ENCODE measurements at places on chromosomes 2 and 18. TPM values are rescaled to one million over a fixed set of nuclear protein-coding genes. Genes with fewer than 3 reads are reported as not detected.

PKDCC gene
- 64.5 TPM for polyA plus RNA-seq

CCDC148 gene
- 0.50 TPM for polyA plus RNA-seq

TWIST2 gene
- 8.7 TPM for polyA plus RNA-seq

ANKRD30B gene
- not detected for polyA plus RNA-seq

EHD3 gene
- 7.9 TPM for polyA plus RNA-seq

ATAD2B gene
- polyA plus RNA-seq: 5.4 TPM

SCYGR7 gene
- not detected for polyA plus RNA-seq

APLF gene
- 1.5 TPM for polyA plus RNA-seq

GATA6 gene
- polyA plus RNA-seq: 1.3 TPM

TNS1 gene
- 10.6 TPM for polyA plus RNA-seq

NCKAP5 gene
- 4.1 TPM for polyA plus RNA-seq

GMCL1 gene
- 15.3 TPM for polyA plus RNA-seq

MC4R gene
- 0.05 TPM for polyA plus RNA-seq

GRCh38 chr2:72993933-72994280 is 76.6 kb downstream of the EMX1 start:
- no peak for DNase-seq

DNA sequence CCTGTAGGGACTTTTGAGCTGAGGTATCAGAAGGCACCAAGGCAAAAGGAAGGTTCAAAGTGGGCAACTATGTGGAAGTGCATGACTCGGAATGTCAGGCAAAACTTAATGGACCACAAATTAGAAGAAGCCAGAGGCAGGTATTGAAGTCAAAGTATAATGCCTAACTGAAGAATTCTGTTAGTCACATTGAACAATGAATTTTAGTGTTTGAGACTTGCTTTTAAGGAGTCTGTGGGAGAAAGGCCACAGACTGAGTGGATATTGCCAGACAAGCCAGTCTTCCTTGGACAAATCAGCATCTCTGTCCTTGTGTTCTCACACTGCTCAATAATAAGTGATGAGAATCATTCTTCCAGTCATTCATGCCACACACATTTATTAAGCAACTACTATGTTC is 498.9 kb downstream of the STK39 start:
- DNase-seq: no peak

DNA sequence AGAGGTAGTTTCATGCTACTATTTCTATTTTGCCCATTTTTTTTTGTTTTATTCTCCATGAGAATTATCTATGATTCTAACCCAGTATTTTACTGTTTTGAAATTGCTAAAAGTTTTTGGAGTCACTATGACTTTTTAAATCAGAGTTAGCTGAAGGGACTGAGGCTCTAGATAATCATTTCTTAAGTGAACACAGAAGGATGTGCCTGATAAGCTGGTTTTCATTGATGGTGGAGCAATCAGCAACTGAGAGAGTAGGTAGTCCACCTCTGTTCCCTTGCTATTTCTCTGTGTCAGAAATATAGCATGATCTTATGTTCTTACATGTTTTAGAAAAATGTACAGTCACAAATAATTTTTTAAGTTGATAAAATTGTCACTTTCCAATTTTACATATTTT is 59.4 kb downstream of the CCDC138 start:
- no peak for DNase-seq

DNA sequence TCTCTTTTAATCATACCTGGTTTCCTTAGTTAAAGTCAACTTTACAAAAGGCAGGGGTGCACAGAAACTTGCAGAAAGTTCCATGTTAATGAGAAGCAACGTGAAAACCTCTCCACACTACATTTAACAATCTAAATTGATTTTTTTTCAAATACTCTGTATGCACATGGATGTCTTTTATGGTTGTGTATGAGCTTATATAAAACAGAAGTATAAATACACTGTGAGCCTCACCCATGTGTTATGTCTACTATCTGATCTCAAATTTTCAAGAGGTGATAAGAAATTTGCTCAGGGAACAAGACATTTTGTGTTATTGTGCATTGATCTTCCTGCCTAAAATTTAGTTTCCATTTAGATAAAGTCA is 617.6 kb downstream of the ADCYAP1 start:
- DNase-seq: no peak

DNA sequence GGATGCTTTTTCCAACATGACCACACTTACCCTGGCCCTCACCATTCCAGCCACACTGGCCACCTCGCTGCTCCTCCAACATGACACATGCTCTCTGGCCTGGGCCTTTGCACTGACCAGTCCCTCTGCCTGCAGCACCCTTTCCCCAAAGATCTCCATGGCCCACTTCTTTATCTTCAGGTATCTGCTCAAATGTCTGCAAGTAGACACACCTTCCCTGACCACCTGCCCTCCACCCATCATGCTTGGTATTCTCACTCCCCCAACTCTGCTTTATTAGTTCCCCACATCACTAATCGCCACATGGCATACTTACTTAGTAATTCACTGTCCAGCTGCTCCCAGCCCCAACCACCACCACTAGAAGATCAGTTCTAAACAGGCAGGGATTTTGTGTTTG is 214.2 kb downstream of the BCL11A start:
- no peak for DNase-seq

DNA sequence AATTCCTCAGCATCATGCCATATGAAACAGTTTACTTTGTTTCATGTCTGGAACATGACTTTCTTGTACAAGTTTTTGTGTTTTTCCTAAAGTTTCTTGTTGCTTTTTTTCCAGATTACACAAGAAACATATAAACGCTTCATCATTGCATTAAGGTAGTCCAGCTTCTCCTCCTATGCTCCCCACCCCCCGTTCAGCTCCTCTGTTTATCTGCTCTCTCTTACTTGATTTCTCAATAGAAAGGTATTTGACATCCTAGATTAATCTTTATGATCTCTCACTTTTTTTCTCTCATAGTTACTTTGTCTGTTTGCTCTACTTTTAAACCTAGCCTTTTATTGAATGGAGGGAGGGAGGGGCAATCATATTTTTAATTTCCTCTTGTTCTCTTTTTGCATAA is 25.4 kb downstream of the SLC40A1 start:
- DNase-seq: peak; percentile 79

DNA sequence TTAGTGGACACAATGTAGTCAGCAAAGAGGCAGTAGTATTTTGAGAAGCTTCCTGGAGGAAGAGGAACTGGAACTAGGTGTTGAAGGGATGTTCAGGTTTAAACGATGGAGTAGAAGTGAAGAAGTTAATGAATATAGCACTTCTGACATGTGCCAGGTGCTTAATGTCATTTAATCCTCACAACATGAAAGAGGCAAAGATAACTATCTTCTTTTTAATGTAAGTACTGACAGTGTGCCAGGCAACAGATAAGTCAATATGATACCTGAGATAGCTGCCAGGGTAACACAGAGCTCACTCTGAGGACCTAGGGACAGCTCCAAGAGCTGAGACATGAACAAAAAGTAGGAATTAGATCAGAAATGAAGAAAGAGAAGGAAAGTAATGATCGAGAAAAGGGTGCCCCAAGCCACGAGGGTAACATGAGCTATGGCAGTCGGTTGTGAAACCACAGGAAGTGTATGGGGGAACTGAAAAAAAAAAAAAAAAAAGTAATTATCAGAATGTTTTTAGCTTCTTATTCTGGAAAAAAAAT is 140.7 kb downstream of the RNF144A start:
- DNase-seq: no peak

DNA sequence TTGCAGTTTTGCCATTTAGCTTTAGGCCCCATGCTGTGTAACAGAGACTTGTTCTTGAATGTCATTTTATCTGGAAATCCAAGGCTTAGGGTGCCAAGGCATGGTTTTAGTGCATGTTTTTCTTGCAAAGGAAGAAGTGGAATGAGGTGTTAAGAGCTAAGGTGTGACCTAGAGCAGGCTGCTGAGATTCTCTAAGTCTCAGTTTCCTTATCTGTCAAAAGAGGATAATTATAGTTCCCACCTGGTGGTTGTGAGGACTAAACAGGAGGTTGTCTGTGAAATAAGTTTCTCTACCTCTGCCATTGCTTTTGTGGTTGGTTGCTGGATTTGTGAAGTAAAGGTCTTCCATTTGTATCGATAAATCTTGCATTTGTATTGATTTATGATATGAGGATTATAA is 82.0 kb downstream of the TANC1 start:
- no peak for DNase-seq

GRCh38 chr2:42493468-42494354 is at the start of gene KCNG3:
Gene KCNG3, minus strand, starts transcription at chr2:42493982. Its CDS starts 481 bp downstream, at chr2:42493501.
- peak; percentile 60 for DNase-seq

GRCh38 chr2:3264010-3264744 is 113.4 kb downstream of the EIPR1 start:
- no peak for DNase-seq

- DNase-seq: no peak
These were observed 67.9 kb downstream of the LCLAT1 start for GRCh38 chr2:30514848-30515435.

- DNase-seq: no peak
These were observed 216.0 kb upstream of the HAAO start for GRCh38 chr2:43008388-43008787.

DNA sequence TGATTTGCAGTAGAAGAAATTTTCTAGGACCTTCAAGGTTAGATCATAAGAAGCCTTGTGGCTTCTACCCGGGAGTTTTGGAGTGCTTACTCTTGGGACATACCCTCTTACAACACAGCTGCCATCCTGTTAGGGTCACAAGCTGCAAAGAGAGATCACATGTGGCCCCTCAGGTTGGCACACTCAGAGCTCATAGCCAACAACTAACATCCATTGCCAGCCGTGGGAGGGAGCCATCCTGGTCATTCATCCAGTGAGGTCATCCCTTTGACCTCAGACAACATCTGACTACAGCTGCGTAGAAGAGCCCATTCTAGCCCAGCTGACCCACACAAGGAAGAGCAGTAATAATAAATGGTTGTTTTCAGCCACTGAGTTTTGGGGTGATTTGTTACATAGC is 76.9 kb upstream of the NABP1 start:
- DNase-seq: no peak

DNA sequence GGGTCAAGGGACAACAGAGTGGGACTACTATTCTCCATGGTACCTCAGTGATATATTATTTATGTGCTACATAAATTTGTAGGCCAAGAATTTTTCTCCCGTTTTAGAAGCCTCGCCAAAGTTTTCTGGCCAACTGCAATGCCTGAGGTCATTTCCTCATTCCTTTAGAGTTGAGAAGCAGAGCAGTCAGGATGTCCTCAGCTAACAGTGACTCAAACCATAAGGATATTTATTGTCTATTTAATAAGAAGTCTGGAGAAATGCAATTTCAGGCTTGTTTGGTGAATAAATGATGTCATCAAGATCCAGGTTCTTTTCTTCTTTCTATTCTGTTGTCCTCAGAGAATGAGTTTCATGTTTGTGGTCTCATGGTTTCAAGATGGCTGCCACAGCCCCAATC is 91.0 kb downstream of the ADCYAP1 start:
- no peak for DNase-seq

- no peak for DNase-seq
These were observed 122.9 kb downstream of the LCLAT1 start for GRCh38 chr2:30569946-30570345.

All from A549 (cell line).